ENCODE measurements at places on chromosomes 7 and 10. TPM values are rescaled to one million over a fixed set of nuclear protein-coding genes. Genes with fewer than 3 reads are reported as not detected.

DNA sequence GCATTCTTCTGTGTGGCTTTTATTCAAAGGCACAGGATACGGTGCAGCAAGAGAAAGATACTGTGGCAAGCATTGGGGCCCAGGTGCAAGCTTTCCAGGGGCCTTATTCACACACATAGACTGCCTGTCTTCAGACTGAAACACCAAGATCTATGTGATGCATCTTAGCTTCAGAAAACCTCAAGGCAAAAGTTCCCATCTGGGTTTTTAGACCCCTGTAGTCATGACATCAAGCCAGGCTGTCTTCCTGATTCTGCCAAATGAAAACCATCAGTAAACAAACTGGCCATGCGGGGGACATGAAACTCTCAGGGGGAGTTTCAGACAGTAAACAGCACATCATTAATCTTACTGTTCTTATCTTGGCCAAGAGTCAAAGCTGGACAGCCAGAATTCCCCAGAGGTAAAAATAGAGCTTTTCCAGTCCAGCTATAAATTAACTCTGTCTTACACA lies 9.8 kb downstream of the AGBL3 start:
- DNase-seq, result no peak

DNA sequence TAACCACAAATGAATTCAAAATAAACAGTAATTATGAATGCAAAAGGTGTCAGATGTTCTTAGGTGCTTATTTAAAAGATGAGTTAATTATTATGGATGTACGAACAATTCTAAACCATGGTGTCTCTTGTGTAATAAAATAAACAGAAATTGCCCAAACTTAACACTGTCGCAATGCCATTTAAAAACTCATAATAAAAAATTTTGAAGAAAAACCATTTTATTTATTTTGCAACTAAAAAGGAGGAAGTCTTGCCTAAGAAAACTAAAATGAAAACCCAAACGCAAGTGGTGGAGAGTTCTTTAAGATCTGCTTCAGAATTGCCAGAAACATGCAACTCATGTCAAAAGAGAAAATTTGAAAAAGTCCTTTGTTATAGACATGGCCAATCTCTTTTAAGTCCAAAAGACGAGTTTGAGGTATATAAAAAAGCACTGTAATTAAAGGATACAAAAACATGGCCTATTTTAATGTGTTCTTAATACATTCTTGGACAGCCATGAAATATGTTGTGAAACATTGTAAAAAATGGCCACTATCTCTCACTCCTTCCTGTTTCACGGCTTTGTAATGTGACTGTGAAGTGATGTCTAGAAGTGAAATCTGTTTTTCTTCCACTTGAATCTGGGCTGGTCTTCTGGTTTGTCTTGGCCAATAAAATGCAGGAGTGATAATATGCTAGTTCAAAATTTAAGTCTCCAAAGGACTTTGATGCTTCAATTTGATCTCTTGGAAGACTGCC lies 322.9 kb downstream of the PRPF18 start:
- no peak for DNase-seq

GRCh38 chr10:44399659-44400451 lies 15.0 kb upstream of the CXCL12 start:
- DNase-seq, result no peak

- DNase-seq, result no peak
Measured at GRCh38 chr10:8677642-8678041, 623.2 kb downstream of the GATA3 start.

DNA sequence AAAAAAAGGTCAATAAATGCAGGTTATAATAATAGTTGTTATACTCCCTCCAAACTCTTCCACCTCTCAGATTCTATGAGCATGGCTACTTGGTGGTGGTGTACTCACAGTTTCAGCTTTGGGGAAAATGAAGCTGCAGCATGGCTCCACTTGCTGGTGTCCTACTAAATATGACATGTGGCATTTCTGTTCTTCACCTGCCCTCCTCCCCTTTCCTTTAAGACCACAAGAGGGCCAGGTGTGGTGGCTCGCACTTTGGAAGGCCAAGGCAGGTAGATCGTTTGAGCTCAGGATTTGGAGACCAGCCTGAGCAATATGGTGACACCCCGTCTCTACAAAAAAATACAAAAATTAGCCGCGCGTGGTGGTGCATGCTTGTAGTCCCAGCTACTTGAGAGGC lies 101.1 kb downstream of the SLC37A3 start:
- DNase-seq, result no peak

FEZF1 gene
- not detected for total RNA-seq

SFTPA1 gene
- total RNA-seq, result 4.6 TPM

CCAR1 gene
- 17.4 TPM for total RNA-seq

Data from left lobe of liver (tissue), 2 donors.